ENCODE measurements at places on chromosomes 11 and 22.

GRCh38 chr11:44574610-44575287, 9.3 kb downstream of the CD82 start:
- DNase-seq = peak; percentile 95

GRCh38 chr11:111213256-111213655, 32.3 kb upstream of the POU2AF2 start:
- DNase-seq = no peak

DNA sequence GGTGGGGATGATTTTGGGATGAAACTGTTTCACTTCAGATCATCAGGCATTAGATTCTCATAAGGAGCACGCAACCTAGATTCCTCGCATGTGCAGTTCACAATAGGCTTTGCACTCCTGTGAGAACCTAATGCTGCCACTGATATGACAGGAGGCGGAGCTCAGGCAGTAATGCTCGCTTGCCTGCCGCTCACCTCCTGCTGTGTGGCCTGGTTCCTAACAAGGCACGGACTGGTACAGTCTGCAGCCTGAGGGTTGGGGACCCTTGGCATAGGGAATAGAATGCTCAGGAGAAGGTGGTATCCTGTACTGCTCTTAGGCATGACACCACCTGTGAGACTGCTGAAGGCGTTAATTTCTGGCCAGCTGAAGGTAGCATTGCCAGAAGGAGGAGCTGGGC, 47.0 kb downstream of the STIM1 start:
- no peak for DNase-seq

DNA sequence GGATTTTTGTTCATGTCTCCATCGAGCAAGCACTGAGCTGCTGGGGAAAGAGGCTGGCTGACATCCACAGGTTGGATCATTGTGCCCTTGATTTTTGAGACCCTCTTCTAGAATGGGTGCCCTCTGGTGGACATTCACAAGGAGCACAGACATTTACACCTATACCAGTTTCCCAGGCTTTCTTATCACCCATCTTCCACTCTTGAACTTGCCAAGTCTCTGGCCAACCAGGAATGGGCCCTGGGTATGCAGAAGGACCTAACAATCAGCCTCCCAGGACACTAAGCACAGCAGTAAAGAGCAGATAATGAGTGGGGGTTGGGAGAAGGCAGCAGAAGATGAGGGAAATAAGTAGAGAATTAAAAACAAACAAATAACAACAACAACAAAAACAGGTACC, 5.7 kb upstream of the INTS4 start:
- peak; percentile 75 for DNase-seq

DNA sequence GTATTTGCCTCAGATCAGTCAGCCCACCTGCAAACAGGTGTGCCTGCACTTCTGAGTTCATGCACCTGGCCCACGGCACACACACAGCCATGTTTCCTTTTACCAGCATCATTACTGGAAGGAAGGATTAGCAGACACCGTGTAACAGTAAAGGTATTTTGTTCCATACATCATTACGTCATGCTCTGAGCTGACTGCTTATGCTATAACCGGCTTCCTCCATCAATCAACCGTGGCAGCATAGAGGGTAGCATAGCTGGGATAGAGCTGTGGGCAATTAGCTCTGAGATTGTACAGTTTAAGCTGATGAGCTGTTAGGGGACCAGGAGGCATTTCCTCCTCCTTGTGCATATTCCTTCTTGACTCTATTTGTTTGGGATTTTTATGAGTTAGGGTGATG, 102.4 kb downstream of the ME3 start:
- DNase-seq = no peak

DNA sequence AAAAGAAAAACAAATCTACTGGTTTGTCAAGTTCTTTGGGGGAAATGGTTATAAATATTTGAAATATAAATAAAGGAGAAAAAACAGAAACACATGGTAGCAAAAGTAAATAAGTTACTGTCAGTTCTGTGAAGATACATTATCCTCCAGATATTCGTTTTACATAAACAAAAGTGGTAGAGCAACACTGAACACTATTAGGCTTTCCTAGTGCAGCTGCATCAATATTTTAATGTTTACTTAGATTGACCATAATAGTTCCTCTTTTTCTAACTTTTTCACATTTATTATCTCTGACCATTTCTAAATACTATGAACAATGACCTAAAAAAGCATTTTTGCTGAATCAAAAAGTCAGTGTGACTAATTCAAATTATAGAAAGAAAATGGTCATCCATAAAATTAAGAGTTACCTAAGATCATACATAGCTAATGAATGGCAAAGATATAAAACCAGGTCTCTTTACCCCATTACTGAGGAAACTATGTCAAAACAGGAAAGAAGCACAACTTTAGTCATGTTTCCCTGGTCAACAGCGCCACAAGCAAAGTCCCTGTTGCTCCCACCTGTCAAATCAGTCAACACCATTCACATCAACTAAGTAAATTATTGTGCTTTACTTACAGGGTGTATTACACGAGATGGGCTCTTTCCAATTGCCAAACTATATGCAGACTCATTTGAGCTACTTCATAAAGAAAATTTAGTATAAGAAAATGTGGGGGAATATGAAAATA, 38.5 kb downstream of the SBF2 start:
- DNase-seq = no peak

GRCh38 chr22:17171153-17172028, 12.3 kb upstream of the HDHD5 start:
- peak; percentile 92 for DNase-seq

DNA sequence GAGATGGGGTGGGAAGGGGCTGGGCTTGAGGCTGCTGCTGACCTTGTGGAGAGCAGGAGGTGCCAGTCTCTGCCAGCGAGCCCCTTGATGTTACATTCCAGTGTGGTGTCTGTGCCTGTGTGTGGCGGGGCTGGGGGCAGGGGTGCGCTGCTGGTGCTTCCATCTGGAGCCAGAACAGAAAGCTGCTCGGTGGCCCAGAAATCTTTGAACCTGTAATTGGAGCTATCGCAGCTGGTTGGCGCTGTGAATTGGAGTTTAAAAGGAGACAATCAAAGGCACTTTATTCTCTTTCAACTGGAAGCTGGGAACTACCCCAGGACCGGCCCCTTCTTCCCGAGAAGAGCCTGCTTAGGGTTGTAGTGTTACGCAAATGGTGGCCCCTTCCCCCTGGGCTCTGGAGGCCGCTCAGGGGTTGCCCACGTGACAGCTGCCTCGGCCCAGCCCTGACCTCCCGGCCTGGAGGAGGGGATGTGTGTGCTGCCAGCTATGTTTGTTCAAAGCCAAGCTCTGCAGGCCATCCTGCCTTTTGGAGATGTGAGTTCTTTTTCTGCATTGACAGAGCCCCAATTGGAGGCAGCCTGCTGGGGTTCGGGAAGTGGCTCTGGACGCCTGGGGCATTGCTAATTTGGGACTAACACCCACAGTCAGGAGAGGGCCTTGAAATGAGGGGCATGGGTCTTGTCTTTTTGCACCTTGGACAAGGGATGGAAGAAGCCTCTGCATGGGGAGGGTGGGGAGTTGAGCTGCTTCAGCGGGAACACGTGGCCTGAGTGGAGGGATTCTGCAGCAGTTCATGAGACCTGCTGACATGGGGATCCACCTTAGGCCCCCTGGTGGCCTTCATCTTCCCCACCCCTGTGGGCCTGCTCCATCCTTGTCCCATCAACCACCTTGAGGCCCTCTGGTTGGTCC, 14.0 kb upstream of the ARSA start:
- DNase-seq = no peak

GRCh38 chr11:66082946-66083698, 13.1 kb downstream of the PACS1 start:
- peak; percentile 45 for DNase-seq

GRCh38 chr11:76232026-76232665, 25.8 kb upstream of the WNT11 start:
- no peak for DNase-seq

GRCh38 chr11:74154620-74155281, 16.1 kb downstream of the C2CD3 start:
- peak; percentile 57 for DNase-seq

- no peak for DNase-seq
These were observed 124.0 kb upstream of the RCN1 start for GRCh38 chr11:31966846-31967245.

- no peak for DNase-seq
These were observed 16.9 kb downstream of the DUSP8 start for GRCh38 chr11:1554981-1555712.

- peak; percentile 38 for DNase-seq
These were observed 9.9 kb downstream of the IFT27 start for GRCh38 chr22:36765943-36766450.

- DNase-seq = no peak
These were observed 12.9 kb downstream of the MS4A10 start for GRCh38 chr11:60797846-60798630.

DNA sequence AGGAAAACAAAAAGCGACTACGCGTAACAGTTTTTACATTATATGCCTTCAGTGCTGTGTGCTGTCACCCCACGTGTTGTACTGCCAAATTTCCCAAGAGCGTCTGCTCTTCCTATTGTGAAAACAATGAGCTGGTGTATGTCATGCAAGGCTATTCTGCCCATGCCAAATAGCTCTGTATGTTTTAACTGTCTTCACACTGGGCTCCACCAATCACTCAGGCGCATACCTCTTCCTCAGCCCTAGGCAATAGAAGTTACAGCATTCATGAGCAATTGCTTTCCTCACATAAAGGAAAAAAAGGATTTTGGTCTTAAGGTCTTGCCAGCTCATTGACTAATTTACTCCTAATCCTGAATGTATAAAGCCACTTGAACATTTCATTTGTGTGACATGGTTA, 606.8 kb downstream of the NTM start:
- DNase-seq = peak; percentile 94

GRCh38 chr22:39219071-39220039, 25.4 kb downstream of the PDGFB start:
- DNase-seq = no peak

- no peak for DNase-seq
These were observed 121.1 kb upstream of the SYT13 start for GRCh38 chr11:45407226-45407625.

DNA sequence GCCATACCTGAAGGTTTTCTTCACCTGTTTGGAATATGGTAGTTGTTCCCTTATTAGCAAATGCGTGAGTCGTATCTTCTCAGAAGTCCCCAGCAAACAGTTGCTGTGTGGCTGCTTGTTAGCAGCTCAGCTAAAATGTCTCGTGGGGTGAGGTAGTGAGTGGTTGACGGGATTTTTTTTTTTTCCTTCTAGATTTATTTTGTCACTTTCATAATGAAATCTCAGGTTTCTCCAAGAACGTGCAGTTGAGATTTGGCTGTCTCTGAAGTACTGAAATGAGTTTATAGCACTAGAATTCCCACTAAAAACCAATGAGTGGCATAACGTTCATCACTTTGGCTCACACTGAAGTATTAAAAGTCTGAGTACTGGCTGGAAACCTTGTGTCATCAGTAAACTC, 16.8 kb downstream of the RCN1 start:
- DNase-seq = no peak

GRCh38 chr11:63534895-63535461, 1.6 kb upstream of the PLAAT4 start:
- DNase-seq = no peak

DNA sequence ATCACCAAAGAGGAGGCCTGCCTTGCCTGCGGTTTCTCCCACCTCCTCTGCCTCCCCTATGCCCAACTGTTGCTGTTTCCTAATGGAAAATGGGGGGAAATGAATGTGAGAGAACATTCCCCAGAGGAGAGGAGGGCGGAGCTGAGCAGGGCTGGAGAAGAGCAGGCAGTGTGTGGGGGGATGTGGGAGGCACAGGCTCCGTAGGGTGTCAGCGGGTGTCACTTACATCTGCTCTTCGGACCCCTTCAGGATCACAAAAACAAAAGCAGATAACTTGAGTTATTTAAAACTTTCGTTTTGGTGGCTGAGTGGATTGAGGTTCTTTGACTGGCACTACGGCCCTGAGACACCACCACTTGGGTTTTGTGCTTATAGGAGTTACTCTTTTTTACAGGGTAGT, 93.8 kb downstream of the CEP164 start:
- DNase-seq = no peak

DNA sequence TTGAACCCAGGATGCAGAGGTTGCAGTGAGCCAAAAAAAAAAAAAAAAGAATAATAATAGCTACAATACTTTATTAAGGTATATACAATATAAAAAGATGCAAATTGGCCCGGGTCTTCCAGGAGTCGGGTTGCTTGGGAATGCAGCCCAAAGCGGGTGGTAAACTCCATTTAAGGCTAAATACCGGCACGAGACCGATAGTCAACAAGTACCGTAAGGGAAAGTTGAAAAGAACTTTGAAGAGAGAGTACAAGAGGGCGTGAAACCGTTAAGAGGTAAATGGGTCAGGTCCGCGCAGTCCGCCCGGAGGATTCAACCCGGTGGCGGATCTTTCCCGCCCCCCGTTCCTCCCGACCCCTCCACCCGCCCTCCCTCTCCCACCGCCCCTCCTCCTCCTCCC, 143.3 kb downstream of the DLG2 start:
- DNase-seq = no peak

GRCh38 chr11:126140926-126141280, 70.5 kb downstream of the RPUSD4 start:
- peak; percentile 59 for DNase-seq

GRCh38 chr11:123479048-123479837, 49.2 kb downstream of the GRAMD1B start:
- no peak for DNase-seq

DNA sequence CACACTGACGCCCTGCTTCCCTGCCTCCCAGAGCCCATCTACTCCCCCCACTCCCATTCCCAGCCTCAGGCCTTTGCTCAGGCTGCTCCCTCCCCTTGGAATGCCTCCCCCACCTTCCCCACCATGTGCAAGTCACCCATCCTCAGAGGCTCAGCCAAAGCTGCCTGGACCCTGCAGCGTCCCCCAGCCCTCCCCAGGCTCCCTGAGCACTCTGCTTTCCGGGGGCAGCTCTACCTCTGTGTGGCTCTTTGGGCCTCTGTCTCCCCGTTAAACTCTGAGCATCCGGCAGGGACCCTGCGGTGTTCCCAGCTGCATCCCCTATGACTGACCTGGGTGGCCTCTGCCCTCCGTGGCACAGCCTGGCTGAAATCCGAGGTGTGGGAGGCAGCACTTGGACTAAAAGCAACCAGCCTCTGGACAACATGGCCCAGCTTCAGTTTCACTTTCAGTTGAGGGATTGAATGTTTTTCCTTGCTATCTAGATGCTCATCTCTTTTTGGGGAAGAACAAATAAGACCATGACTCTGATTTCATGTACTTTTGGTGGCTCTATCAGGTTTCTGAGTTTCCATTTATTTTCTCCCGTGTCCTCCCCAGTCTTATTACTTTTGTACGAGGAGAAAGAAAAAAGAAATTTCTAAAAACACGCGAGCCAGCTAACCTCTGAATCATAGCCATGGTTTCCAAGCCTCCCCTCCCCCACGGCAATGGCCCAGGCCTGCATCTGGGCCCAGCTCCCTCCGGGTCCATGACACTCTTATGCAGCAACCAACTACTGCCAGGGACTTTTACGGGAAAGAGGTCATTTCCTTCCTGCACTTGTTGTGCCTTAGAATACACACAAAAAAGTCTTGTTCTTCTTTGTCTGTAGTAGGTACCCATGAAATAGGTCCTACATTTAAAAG, 3.8 kb downstream of the APOL3 start:
- peak; percentile 87 for DNase-seq

DNA sequence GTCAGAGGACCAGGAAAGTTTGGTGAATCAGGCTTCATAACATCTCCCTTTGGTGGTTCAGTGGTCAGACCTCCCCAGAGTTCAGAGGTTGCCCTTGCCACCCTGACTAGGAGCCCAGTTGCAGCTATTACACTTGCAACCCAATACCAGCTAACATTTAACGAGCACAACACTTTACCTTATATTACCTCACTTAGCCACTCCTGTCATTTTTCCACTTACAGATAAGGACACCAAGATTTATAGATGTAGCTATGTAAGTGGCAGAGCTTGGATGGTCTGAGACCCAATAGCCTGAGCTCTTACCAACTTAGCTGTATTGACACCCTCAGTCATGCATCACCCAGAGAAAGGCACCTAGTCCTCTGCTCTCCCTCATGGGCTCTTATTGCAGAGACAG, 234.7 kb downstream of the INSC start:
- DNase-seq = no peak
